ENCODE measurements at places on chromosomes 13 and 19.

GRCh38 chr19:28940751-28941500 is 272.0 kb downstream of the UQCRFS1 start:
- no peak for DNase-seq

GRCh38 chr13:73248711-73249580 is 190.1 kb downstream of the KLF5 start:
- no peak for DNase-seq

- no peak for DNase-seq
Measured at GRCh38 chr13:106393776-106394175, 141.7 kb downstream of the EFNB2 start.

DNA sequence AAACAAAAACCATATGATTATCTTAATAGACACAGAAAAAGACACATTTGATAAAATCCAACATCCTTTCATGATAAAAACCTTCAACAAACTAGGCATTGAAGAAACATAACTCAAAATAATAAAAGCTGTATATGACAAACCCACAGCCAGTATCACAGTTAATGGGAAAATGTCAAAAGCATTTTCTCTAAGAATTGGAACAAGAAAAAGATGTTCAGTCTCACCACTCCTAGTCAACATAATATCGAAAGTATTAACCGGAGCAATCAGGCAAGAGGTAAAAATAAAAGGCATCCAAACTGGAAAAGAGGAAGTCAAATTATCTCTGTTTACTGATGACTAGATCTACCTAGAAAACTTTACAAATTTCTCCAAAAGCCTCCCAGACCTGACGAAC is 684.2 kb upstream of the SPRY2 start:
- no peak for DNase-seq

- DNase-seq, result no peak
Measured at GRCh38 chr13:100244431-100244830, 155.5 kb downstream of the PCCA start.

DNA sequence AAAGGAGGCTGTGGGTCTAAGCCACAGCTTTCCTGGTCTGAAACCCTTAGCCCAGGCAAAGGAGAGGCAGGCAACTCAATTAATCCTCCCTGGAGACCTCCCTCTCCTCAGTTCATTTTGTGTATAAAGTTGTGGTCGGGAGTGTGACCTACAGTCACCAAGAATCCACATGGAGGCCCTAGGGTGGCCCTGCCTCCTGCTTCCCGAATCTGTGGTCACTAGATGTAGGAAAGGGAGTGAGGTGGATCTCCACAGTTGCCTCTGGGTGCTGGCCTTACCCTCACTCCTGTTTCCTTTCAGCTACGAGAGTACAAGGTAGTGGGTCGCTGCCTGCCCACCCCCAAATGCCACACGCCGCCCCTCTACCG is 1.3 kb downstream of the RPL18A start:
- DNase-seq, result no peak

DNA sequence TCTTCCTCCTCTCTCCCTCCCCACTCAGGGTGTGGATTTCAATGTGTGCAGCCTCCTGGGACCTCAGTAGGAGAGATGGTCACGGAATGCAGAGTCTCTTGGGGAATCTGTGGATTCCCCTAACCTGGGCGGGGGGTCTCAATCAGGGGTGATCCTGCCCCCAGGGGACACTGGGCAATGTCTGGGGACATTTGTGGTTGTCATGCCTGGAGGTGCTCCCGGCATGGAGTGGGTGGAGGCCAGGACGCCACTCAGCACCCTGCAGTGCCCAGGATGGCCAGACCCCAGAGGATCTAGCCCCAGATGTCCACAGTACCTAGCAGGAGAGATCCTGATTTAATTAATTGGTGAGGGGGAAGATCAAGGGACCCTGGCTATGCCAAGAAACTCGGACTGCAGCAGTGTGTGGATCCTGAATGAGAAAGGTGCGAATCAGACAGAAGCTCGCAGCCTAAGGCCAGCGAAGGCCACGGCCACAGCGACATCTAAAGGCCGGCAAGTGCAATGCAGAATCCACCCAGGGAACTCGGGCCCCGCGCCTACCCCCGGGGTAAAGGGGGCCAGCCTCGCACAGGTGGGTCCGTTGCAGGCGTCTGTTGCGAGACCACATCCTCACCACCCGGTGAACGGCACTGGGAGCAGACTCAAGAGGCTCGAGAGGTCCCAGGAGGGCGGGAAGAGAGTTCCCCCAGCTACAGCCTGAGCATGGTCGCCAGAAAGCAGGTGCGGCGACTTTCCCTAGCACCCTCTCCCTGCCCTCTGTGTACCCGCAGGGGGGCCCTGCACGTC is 88.8 kb downstream of the GNG7 start:
- DNase-seq, result peak; percentile 56

GRCh38 chr19:41416194-41416674 is 10.9 kb downstream of the B3GNT8 start:
- DNase-seq, result no peak

- peak; percentile 81 for DNase-seq
Measured at GRCh38 chr13:67416047-67416925, 186.2 kb upstream of the PCDH9 start.

DNA sequence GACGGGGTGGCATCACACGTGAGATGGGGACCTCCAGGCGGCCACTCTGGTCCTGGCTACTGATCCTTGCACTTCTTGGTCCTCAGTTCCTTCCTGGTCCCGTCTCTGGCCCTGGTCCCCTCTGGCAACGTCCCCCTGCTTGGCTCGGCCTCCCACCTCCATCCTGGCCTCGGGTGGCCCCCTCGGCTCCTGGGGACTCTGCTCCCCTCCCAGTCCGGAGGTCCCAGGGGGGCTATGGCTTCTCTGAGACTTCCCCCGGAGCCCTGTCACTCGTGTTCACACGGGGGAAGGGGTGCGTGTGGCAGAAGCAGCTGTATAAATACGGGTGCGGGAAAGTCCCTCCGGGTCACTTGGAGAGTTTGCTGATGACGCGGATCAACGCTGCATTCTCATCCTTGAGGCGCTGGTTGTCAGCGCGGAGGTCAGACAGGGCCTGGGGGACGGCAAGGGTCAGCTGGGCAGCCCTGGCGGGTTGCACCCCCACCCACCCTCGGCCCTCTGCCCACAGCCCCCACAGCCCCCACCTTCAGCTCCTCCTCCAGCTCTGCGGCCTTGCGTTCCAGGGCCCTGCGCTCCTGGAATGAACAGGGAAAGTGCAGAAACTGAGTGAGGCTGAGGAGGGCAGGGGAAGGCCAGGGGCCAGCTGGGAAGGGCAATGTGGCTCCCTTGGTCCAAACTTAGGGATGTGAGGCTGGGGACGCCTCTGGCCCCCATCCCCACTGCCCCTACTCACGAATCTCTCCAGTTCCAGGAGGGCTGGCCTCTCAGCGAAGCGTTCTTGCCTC is 15.6 kb downstream of the EPS8L1 start:
- no peak for DNase-seq

Measured in BE2C (cell line).